ENCODE measurements at places on chromosomes 5 and 9.

DNA sequence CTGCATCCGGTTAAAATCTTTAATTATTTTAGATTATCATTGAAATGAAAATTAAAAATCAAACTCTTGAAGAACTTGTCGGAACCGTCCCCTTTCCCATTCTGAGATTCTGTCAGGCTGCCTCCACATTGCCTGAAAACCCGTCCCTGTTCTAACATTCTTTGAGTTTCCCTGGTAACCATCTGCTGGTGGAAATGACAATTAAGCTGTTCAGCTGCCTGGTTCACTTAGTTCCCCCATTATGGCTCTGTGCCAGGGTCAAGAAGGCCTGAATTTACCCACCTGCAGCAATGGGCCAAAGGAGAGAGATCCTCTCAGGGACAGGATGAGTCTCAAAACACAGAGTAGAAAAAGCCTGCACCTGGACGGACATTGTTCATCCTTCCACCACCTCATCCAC, 11.8 kb upstream of the TCOF1 start:
- DNase-seq, result no peak

DNA sequence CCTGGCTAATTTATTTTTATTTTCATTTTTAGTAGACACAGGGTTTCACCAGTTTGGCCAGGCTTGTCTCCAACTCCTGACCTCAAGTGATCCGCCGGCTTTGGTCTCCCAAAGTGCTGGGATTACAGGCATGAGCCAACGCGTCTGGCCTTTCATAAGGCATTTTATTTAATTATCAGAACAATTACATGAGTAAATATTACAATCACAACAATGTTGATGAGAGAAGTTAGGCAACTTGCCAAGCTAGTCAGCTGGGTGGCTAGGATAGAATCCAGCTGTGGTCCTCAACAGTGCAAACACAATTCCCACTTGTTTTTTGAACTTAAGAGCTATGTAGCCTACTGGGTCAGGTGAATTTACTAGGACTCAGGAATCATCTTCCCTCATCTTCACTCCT, 22.0 kb downstream of the C9orf57 start:
- no peak for DNase-seq

DNA sequence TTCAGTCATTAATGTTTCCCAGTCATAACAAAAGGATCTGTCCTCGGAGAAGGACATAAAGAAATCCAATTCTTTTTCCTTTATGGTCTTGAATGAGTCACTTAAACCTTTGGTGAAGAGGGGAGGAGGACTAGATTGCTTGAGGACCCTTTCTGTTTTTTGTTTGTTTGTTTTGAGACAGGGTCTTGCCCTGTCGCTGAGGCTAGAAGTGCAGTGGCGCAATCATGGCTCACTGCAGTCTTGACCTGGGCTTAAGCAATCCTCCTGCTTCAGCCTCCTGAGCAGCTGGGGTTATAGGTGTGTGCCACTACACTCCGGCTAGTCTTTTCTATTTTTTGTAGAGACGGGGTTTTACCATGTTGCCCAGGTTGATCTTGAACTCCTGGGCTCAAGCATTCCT, 12.3 kb downstream of the TIGD6 start:
- no peak for DNase-seq

DNA sequence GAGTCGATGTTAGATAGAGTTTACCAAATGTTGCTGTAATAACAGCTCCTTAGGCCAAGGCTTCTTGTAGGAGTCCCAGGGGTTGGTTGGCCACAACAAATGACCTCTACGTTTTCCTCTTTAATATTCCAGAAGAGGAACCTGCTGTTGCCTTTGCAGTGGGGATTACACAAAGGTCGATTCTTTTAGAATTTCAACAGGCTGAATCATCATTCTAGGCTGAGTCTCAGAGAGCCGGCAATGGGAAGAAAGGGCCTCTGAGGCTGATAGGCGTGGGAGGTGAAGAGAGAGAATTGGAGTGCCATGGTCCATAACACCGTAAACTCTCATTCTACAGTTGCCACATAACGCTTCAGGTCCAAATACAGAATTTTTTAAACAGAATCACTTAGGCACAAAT, 405.9 kb upstream of the DAP start:
- no peak for DNase-seq

- no peak for DNase-seq
Measured at GRCh38 chr5:5140479-5141338, 579 bp downstream of the ADAMTS16 start.

DNA sequence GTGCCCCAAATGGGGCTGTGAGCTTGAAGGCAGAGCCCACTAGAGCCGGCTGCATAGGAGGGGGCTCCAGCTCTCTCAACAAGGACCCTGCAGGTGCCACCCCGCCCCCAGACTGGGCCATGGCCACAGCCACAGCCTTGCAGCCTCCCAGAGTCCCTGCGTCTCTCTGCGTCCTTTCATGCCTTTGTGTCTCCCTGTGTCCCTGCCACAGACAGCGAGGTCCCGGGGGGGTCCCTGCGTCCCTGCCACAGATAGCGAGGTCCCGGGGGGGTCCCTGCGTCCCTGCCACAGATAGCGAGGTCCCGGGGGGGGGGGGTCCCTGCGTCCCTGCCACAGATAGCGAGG, 6.3 kb downstream of the NOXA1 start:
- no peak for DNase-seq

DNA sequence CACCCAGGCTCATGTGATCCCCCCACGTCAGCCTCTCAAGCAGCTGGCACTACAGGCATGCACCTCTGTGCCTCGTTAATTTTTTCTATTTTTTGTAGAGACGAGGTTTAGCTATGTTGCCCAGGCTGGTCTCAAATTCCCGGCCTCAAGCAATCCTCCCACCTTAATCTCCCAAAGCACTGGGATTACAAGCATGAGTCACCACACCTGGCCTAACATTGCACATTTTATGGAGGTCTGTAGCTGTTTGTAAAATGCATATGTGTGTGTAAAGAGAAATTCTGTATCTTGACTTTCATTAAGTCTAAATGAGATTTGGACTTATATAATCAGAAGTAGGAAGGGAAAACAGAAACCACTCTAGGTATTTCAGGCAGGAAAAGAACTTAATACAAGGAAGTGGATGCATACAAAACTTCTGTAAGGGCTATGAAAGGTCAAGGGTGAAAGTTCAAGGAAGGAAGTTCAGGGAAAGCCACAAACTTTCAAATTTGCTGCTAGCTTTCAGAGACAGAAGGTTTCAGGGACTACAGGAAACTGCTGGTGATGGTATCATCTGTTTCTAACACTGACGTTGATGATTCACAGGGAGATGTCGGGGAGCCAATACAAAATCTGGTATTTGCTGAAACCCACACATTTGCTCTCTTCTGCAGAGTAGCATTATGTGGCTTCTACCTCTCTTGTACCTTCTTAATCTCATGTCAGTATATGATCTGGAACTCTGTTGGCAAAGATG, 209.4 kb downstream of the PIK3R1 start:
- no peak for DNase-seq

DNA sequence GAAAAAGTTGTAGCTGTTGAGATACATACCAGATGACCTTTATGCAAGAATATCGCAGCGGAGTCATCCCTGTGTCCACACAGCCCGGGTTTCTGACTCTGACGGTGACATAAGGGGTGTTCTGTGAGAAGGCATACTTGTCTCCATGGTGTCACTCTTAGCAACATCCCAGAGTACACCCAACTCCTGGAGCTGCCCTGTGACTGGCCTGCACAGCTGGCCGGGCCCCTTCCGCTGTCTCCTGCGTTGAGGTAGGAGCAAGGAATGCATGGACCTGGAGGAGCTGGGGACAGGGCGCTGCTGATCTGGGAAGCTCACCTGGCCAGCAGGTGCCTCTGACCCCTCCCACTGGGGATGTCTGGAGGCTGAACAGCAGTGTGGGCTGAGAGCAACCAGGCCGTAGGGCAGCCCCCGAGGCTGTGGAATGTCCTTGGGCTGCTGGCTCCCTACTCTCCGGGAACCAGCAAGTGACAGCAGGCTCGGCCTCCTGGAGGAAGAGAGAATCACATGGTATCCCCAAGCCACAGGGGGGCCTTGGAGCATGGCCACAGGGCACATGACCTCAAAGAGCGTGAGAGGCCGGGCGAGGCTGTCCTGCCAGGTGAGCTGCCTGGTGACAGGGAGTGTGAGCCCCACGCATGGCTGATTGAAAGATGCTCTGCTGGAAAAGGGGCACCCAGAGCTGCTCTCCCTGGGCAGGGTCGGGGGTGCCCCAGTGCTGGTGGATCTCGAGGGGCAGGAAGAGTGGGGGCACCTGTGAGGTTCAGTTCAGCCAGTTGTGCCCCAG, 113.4 kb downstream of the MRPL36 start:
- no peak for DNase-seq

DNA sequence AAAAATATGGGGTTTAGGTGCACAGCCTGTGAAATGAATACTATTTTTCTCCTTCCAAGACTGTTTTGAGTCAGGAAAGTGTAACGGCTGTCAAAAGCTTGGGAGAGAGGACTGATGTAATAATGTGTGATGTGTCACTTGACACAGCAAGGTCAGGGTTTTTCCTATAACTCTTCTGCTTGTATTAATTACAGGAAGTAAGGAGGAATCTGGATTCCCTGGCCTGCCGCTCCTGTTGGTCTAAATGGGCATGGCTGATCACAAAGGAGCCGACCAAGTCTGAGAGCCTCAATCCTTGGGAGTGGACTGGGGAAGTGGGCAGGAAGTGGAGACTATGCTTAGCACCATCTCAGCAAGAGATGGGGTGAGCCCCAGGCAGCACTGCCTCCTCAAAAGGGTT, 16.7 kb upstream of the SLC28A3 start:
- no peak for DNase-seq

DNA sequence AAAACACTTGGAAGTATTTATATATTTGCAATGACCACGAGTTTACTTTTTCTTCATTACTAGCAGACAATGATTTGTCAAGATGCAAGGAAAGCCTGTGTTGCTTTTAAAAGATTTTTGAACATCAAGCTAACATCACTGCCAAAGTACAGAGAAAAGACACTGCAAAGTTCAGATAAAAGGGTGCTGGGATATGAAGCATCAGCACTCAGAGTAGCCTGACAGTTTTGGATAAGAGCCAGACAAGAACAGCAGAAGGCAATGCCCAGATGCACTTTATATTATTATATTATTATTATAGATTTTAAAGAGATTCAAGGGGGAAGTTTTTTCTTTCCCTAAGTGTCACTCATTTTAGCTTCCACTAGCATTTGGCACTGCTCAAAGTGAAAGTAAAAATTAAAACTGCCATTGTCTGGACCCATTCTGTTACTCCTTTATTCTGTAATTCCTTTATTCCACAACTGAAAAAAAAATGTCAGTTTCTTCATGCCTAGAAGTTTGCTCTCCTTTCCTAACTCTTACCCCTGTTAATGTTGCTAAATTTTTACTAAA, 240.6 kb downstream of the EFNA5 start:
- no peak for DNase-seq

GRCh38 chr5:37787742-37788141, 52.1 kb downstream of the GDNF start:
- DNase-seq, result no peak

GRCh38 chr9:2385746-2386145, 235.8 kb upstream of the VLDLR start:
- DNase-seq, result no peak

GRCh38 chr9:93033531-93033930, 25.0 kb upstream of the SUSD3 start:
- no peak for DNase-seq

DNA sequence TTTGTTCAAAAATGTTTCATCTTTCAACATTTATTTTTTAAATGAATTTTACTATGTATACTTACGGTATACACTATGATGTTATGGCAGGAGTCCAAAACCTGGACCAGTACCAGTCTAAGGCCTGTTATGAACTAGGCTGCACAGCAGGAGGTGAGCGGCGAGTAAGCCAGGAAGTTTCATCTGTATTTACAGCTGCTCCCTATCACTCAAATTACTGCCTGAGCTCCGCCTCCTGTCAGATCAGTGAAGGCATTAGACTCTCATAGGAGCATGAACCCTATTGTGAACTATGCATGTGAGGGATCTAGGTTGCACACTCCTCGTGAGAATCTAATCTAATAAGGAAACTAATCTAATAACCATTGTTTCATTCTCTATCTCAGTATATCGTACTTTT, 715.5 kb upstream of the PTPRD start:
- no peak for DNase-seq

DNA sequence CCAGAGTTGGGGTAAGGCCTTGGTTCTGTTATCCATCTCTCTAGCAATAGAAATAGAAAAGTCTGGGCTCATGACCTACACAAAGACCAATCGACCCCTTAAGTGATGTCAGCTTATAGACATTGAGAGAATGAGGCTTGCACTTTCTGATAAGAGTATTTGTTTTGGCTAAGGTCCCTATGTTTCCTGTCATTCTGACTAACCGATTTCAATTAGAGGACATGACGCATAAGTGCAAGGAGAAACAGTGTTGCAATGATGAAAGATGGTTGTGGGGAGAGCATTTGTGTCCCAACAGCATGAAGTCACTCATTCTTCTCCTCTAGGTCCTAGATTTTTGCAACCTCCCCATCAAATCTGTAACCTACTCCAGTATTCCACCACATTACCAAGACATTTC, 255.1 kb downstream of the MAT2B start:
- no peak for DNase-seq

DNA sequence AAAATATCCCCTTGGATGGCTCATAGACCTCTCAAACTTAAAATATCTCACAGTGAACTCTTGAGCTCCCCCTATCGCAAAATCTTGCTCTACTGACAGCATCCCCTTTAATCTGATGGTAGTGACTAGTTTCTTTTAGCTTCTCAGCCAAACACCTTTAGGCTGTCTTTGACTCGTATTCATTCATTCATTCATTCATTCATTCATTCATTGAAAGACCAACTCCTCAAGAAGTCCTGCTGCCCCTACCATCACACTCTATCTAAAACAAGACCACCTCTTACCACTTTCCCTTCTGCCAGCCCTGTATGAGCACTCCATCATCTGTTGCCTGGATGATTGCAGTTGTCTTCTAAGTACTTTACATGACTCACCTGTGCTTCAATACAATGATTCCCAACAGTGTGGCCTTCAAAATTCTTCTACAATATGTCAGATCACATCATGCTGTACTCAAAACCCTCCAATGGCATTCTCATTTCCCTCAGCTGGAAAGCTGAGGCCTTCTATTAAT, 46.8 kb downstream of the ITGA2 start:
- no peak for DNase-seq

DNA sequence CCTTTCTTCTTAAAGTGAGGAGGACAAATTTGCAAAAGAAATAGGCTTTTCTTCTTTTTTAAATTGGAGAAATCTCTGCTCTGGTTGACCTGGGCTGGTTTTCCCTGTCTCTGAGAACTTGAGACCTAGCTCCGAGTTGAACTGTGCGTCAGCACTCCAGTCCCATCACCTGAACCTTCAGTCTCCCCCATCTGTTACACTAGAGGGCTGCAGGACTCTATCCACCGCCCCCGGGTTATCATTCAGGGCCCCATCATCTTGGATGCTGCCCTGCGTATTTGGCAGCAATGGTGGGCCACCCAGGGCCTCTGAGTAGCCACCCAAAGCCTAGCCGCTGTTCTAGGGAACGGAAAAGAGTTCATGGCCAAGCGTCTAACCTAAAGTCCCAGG, 2.5 kb downstream of the FOXE1 start:
- no peak for DNase-seq

GRCh38 chr9:138120511-138121437, 243.2 kb downstream of the CACNA1B start:
- no peak for DNase-seq

GRCh38 chr5:139930406-139930805, 112.7 kb downstream of the NRG2 start:
- DNase-seq, result no peak

GRCh38 chr5:15384176-15384575, 115.8 kb upstream of the FBXL7 start:
- no peak for DNase-seq

- DNase-seq, result no peak
Measured at GRCh38 chr5:22596404-22596970, 256.7 kb downstream of the CDH12 start.

- DNase-seq, result no peak
Measured at GRCh38 chr5:6730407-6730806, 17.2 kb downstream of the TENT4A start.
